ENCODE measurements at places on chromosomes 2 and 18.

DNA sequence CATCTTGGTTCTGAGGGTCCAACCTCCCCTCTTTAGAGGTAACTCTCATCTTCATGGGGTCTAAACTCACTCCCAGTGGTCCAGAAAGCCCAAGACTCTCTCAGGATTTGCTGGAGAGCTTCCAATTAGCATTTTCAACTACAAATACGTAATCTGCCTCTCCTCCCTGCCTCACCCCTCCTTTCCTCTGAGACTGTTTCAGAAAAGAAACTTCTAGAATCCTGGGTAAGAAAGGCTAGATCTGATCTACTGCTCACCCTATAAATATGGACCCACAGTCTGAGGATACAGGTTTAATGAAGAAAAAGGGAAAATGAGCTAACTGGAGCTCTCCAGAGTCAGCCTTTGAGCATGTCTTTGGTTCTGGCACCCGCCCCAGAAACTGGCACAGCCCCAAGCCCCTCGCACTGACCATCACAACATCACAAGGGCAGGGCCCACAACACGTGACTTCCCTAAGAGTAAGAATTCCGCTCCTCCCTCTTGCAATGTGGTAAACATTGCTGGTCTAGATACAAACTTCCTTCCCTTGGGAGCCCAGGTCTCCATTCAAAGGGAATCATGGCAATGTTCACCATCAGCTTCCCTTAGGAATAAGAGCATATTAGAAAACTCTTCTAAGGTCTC, 21.7 kb upstream of the IHH start:
- DNase-seq: no peak

DNA sequence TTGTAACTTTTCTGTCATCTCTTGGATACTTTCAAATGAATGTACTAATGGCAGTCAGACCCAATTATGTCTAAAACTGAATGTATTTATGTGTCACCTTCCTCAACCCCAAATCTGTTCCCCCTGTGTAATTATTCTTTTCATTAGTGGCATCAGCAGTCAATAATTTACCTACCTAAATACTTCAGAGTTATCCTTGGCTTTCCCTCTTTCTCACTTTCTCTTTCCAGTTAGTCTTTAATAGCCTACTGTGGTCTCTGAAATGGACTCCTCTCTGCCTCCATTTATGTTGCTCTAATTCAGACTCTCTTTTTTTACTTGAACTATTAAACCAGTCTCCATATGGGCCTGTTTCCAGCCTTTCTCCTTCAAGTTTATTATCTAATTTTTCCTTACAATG, 21.0 kb downstream of the C18orf63 start:
- no peak for DNase-seq

DNA sequence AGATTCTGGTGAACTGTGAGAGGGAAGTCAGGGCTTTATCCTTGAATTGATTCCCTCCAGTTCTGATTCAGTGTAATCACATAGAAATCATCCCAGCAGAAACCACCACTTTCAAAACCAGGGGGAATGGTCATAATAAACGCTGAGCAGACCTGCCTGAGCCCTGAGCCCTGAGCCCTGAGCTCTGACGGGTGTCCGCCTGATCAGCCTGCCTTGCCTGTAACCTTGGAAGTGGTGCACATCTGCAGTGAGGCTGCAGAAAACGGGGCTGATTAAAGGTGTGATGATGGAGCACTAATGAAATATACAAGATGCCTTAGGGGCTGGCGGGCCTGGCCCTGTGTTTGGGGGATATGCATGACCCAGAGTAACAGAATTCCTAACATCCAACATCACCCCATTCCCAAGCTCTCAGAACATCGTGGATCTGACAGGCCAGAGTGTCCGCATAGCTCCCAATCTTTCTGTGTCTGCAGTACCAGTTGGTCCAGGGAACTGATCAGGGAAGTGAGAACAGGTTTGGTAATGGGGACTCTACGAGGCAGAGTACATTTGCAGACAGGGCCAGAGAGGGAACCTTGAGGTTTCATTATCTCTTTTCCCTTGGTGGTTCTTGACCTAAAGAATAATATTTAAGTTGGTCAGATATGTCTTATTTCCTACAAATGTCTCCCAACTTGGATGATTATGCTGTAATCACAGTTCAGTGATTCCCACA, 37.8 kb downstream of the KCTD18 start:
- no peak for DNase-seq

GRCh38 chr2:100422320-100423055, 5.0 kb upstream of the CHST10 start:
- no peak for DNase-seq

DNA sequence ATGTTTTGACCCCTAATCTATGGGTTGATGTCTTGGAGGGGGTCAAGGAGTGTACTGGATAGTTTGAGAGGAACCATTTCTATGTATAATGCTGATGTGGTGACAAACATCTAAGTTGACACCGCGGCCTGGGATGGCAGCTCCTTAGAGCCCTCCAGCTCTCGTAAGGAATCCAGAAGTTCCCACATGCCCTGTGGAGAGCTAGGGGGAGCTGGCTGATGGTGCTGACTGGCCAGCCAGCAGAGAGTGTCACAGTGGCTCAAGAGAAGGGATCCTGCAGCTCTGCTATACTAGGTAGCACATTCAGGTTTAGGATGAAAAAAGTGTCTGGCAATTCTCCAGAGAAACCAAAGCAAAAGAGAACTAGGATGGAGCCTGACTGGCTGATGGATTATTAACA, 842.2 kb upstream of the VRK2 start:
- DNase-seq: no peak

GRCh38 chr2:218327451-218328210, 29.0 kb upstream of the CATIP start:
- no peak for DNase-seq
